ENCODE measurements at places on chromosomes 1 and 21. TPM values are rescaled to one million over a fixed set of nuclear protein-coding genes. Genes with fewer than 3 reads are reported as not detected.

Gene GPR37L1
- total RNA-seq = under 0.01 TPM

Gene BLACAT1
- total RNA-seq = not detected

Gene SAMSN1
- not detected for total RNA-seq

Gene PERM1
- 0.43 TPM for total RNA-seq

Gene NBPF12
- total RNA-seq = 4.8 TPM

Gene TMEM52
- total RNA-seq = not detected

Gene SLAMF1
- not detected for total RNA-seq

Gene SMCP
- not detected for total RNA-seq

Gene C1orf226
- under 0.01 TPM for total RNA-seq

Gene EPHA2
- 11.7 TPM for total RNA-seq

Gene H6PD
- total RNA-seq = 32.0 TPM

Gene PLA2G2F
- not detected for total RNA-seq

Gene LAPTM5
- total RNA-seq = 0.09 TPM

Gene MYOG
- not detected for total RNA-seq

Gene PRR9
- not detected for total RNA-seq

Gene CLCA4
- total RNA-seq = not detected

Gene FCN3
- not detected for total RNA-seq

Gene S100A2
- total RNA-seq = 2.6 TPM

Gene INKA2
- total RNA-seq = 1.6 TPM

Gene DDOST
- 409 TPM for total RNA-seq

Gene ARHGAP29
- 15.6 TPM for total RNA-seq

Gene SLC30A7
- total RNA-seq = 28.8 TPM

Gene EIF2D
- total RNA-seq = 47.5 TPM

Gene SCAMP3
- total RNA-seq = 34.3 TPM

Gene CRP
- not detected for total RNA-seq

Gene FCRLB
- 1.1 TPM for total RNA-seq

Gene MTARC2
- total RNA-seq = 4.6 TPM

Gene RORC
- total RNA-seq = under 0.01 TPM

Gene TSTD1
- total RNA-seq = 16.9 TPM

Gene TSACC
- not detected for total RNA-seq

Data from smooth muscle cell of bladder (primary cell).